Dermis blood vessel endothelial cell (primary cell): ENCODE measurements at places on chromosomes 3 and 15.

- DNase-seq = peak; percentile 93
Measured at GRCh38 chr15:81023483-81024264, 23.0 kb downstream of the TLNRD1 start.

- peak; percentile 74 for DNase-seq
Measured at GRCh38 chr15:67820992-67821783, 4.1 kb upstream of the SKOR1 start.

DNA sequence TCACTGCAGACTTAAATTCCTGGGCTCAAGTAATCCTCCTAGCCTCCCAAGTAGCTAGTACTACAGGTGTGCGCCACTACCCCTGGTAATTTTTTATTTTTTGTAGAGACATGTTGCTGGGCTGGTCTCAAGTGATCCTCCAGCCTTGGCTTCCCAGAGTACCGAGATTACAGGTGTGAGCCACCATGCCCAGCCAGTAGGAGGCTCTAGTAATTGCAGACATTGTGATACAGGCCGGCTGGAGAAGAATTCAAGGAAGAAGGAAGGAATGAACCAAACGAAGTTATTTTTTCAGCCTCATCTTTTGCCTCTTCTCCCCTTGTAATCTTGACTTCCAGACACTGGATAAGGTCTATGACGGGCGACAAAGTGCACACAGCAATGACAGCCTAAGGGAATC lies 3.2 kb upstream of the PPP4R2 start:
- no peak for DNase-seq

DNA sequence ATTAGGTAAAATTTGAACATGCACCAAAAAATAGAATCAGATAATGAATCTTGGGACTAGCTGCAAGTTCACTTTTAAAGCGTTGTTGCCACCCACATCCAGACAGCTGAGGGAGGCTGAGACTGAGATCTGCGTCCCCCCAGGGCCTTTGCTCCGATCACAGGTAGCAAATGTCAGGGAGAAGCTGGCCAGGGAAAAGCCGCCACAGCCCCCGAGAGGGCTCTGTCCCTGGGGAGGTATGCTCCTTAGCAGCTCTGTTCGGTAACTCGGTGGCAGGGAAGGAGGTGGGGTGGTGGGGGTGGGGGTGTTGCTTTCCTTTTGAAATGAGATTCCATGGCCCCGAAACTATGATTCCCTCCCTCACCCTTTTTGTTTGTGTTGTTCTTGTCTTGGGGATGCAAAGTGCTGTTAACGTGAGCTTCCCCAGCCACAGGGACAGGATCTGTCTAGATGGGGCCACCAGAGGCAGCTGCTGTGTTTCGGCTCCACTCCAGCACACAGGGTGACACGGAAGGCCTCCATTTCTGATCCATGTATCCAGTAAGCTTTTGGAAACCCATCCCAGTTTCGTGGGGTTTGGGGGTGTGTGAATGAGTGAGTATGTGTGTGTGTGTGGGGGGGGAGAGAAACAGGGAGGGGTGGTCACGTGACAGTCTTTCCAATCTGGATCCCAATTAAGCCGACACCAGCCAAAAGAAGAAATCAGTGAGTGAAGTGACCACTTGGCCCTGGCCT lies 1.1 kb upstream of the MINAR1 start:
- DNase-seq = no peak

DNA sequence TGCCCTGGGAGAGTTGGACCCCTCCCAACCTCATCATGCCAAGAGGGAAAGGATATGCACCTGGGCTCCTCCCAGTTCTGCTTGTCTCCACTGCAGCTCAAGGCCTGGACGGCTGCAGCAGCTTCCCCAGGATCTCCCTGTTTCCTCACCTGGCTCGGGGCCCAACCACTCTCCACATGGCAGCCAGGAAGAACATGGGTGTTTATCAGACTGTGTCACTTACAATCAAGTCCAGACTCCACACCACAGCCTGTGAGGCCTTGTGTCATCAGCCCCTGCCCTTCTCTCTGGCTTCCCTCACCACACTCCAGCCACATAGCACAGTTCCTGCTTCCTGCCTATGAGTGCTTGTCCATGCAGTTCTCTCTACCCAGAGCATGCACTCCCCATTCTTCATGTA lies 534.4 kb downstream of the EPHB1 start:
- DNase-seq = no peak

DNA sequence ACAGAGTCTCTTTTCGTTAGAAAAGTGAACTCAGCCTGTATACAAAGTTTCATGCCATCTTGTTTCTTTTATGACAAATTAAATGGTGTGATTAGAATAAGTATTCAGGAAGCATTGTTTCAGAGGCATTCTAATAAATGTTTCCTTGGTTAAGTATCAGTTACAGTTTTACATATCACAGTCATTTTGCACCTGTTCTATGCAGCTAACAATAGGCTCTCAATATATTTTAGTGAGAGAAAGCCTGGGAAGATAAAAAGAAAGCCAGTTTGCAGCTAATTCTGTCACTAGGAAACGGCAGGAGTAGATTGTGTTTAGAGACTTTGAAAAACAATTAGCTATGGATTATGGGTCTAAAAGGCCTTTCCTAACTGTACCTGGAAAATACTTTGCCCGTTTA lies 252.8 kb downstream of the ZIC1 start:
- no peak for DNase-seq

GRCh38 chr3:77242371-77242770 lies 202.5 kb downstream of the ROBO2 start:
- DNase-seq = no peak

DNA sequence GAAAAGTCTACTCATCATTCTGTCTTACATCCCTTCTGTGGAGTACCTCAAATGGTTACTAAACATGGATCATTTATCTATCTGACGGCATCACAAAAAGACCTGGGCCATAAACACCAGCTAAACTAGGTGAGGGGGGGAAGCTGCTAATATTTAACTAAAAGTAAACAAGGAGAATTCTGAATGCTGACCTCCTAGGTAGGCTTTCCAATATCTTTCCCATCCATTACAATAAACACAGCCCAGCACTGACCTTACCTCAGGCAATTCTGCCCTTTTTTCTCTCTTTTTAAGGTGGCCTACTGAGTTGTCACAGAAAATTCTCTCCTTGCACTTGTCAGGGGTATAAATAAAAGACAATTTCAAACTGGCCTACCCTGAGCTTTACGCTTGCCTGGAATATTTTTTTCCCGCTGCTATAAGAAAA lies 33.1 kb downstream of the USF3 start:
- no peak for DNase-seq

- no peak for DNase-seq
Measured at GRCh38 chr3:133592843-133593242, 19.4 kb downstream of the CDV3 start.

GRCh38 chr3:173747427-173747826 lies 349.9 kb downstream of the NLGN1 start:
- DNase-seq = peak; percentile 65

- no peak for DNase-seq
Measured at GRCh38 chr15:77002954-77003912, 8.3 kb downstream of the PSTPIP1 start.

DNA sequence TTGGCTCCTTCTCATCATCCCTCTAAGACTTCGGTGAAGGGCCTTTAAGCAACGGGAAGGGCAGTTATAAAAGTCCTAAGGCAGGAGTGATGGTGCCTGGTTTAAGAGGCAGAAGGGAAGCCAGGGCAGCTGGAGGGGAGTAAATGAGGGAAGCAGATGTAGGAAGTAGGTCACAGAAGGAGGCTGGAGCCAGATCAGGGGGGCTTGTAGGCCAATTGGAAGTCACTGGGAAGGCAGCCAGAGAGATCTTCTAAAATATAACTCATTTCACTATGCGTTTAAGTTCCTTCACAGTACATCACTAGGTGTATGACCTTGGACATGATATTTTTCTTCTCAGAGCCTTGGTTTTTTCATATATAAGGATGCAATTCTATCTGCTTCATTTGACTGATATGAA lies 94.7 kb downstream of the MYH15 start:
- no peak for DNase-seq

DNA sequence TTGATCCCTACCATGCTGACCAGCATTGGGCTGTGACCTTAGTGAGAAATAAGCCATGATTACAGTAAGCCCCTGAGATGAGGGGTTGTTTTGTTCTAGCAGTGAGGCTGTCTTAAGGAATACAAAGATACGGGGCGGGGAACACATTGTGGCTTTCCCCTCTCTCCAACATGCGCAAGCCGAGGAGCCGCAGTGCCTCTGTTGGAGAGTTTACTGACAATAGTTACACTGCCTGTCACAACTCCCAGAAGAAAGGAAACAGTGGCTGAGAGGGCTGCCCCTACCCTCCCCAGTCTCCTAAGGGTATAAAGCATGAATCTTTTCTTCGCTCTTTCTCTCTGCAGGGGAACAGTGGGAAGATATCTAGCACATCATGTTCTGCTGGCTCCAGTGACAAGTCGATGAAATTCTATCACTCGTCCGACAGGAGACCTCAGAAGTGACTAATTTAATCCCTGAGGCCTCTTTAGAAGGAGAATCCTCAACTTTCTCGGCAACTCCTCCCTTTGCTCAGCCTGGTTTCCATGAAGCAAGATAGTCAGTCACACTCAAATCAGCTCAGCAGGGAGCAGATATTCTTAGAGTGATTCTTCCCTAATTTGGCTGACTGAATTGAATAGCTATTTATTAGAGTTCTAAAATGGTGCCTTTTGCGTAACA lies 409.0 kb upstream of the PROK2 start:
- no peak for DNase-seq

DNA sequence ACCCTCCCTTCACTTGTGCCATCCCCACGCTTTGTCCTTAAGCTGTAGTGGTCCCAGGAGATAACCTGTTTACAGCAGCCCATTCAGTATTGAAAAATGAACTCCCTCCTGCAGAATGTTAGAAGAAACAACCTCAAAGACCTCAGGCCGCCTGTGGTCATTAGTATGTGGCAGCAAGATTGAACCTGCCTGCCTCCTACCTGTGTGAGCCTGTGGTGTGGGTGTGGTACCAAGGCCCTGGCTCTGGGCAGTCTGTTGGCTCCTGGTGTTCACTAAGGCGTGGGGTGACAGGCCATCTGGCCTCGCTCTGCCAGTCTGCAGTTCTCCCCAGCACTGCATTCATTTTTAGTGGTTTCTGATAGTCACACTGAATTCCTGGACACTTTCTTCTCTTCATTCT lies 21.0 kb downstream of the LSM3 start:
- DNase-seq = no peak

DNA sequence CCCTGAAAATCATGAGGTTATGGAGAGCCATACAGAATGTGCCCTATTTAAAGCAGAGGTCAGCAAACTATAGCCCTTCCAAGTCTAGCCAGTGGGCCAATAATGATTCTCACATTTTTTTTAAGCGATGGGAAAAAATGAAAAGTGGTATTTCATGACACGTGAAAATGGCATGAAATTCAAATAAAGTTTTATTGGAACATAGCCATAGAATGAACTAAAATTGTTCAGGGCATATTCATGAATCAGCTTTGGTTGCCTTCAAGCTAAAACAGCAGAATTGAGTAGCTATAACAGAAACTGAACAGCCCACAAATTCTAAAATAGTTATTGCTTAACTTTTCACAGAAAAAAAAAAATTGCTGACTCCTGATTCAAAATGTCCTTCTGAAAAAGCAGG lies 104.5 kb downstream of the TFG start:
- no peak for DNase-seq

DNA sequence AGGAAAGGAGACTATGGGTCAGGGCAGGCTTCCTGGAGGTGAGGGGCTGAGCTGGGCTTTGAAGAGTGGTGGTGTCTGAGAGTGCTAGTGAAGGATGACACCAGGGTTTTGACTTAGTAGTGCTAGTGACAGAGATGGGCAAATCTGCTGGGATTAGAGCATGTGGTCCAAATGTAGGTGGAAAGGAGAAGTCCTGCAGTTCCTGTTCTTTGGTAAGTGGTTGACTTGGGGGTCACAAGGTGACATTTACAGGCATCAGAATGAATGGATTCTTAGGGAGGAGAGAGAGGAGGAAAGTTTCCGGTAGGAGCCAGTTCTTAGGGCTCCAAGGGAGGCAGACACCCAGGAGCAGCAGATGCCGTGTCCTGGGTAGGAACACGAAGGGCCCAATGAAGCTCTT lies 796 bp upstream of the DOCK3 start:
- no peak for DNase-seq

- DNase-seq = no peak
Measured at GRCh38 chr3:169383770-169384169, 279.7 kb downstream of the MECOM start.

GRCh38 chr3:141996437-141996836 lies 120.0 kb downstream of the ATP1B3 start:
- no peak for DNase-seq

- DNase-seq = no peak
Measured at GRCh38 chr15:34355241-34355640, 11.8 kb downstream of the LPCAT4 start.

- no peak for DNase-seq
Measured at GRCh38 chr15:98835876-98836275, 171.7 kb downstream of the PGPEP1L start.

- DNase-seq = peak; percentile 23
Measured at GRCh38 chr3:42805141-42805821, 991 bp upstream of the HIGD1A start.

GRCh38 chr3:117630885-117631284 lies 921.3 kb downstream of the TUSC7 start:
- DNase-seq = no peak

GRCh38 chr15:70361106-70361505 lies 263.4 kb upstream of the TLE3 start:
- no peak for DNase-seq
